ENCODE measurements at places on chromosomes 11 and 22. TPM values are rescaled to one million over a fixed set of nuclear protein-coding genes. Genes with fewer than 3 reads are reported as not detected.

Gene MS4A12
- total RNA-seq = not detected

Gene SCGB1D1
- not detected for total RNA-seq

DNA sequence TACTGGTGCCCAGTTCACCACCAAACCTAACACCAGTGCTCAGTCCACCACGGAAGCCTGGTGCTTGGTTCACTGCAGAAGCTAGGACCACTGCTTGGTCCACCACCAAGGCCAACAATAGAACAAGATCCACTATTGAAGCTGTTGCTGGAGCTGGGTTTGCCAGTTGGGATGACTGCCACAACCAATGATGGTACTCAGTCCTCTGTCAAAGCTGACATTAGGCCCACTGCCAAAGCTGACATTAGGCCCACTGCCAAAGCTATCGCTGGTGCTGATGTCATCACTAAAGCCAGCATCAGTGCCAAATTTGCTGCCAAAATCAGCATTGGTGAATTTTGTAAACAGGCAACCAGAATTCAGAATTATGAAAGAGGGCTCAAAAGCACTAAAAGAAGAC, 1850.2 kb upstream of the RAG2 start:
- DNase-seq = no peak

GRCh38 chr11:34891611-34892010, 24.6 kb downstream of the APIP start:
- DNase-seq = no peak

Gene ENTHD1
- not detected for total RNA-seq

Gene CAPRIN1
- 281 TPM for total RNA-seq

GRCh38 chr11:36558571-36559413, 9.0 kb upstream of the RAG1 start:
- DNase-seq = no peak

GRCh38 chr22:41931701-41932269, 5.2 kb upstream of the TNFRSF13C start:
- no peak for DNase-seq

GRCh38 chr22:39719559-39720450, 149.3 kb downstream of the CACNA1I start:
- no peak for DNase-seq

- DNase-seq = no peak
Observed at GRCh38 chr22:47057916-47058585, 295.6 kb downstream of the TBC1D22A start.
